ENCODE measurements at places on chromosomes 13 and 19. TPM values are rescaled to one million over a fixed set of nuclear protein-coding genes. Genes with fewer than 3 reads are reported as not detected.

The MBD3L3 gene
- total RNA-seq, result not detected

The ZNF780A gene
- total RNA-seq, result 18.7 TPM

The OR7A5 gene
- total RNA-seq, result not detected

The KLK4 gene
- total RNA-seq, result not detected

The MEF2B gene
- 1.7 TPM for total RNA-seq

The PDX1 gene
- total RNA-seq, result not detected

The PSG4 gene
- 0.84 TPM for total RNA-seq

The SHISA2 gene
- total RNA-seq, result 5.5 TPM

The CKAP2 gene
- total RNA-seq, result 48.4 TPM

The RDH8 gene
- not detected for total RNA-seq

The PRODH2 gene
- total RNA-seq, result not detected

The ARID3A gene
- total RNA-seq, result 106 TPM

The DIRAS1 gene
- 5.9 TPM for total RNA-seq

The ZNF675 gene
- 12.8 TPM for total RNA-seq

The CYP4F3 gene
- total RNA-seq, result not detected

The ZNF486 gene
- total RNA-seq, result 4.7 TPM

The ZNF541 gene
- not detected for total RNA-seq

The XRCC1 gene
- total RNA-seq, result 14.6 TPM

The SPACA4 gene
- total RNA-seq, result not detected

The CLEC17A gene
- 0.09 TPM for total RNA-seq

The TNNI3 gene
- not detected for total RNA-seq

The SIGLEC5 gene
- not detected for total RNA-seq

The TCF3 gene
- total RNA-seq, result 156 TPM

The NOVA2 gene
- 10.7 TPM for total RNA-seq

The AZU1 gene
- 1.00 TPM for total RNA-seq
